ENCODE measurements at places on chromosomes 13 and 19.

DNA sequence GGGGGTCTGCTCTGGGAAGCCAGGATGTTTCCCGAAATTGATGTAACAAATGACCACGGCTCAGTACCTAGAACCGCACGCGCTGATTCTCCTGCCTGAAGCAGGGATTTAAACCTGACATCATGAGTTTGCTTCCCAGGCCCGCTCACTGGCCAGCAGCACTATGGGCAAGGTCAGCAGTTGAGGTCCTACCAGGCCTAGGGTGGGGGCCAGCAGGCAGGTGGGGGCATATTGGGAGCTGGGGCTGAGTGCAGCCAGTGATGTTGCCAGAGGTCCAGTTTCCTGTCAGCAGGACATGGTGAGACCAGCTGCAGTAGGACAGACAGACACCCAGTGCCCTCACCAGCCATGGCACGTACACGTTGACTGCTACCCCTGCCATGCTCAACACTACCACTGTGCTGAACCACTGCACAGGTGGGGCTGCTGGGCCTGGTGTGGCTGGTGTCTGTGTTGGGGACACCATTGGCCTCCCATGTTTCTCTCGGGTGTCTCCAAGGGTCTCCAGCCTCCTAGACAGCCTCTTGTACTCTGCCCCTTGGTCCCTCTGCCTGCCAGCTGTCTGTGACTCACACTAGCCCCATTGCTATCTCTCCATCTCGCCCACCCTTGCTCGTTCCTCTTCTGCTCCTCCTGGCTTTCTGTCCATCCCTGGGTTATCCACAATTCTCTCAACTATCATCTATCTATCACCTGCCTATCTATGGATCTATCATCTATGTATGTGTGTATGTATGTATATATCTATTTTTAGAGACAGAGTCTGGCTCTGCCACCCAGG is 1.1 kb upstream of the C19orf85 start:
- DNase-seq = no peak

DNA sequence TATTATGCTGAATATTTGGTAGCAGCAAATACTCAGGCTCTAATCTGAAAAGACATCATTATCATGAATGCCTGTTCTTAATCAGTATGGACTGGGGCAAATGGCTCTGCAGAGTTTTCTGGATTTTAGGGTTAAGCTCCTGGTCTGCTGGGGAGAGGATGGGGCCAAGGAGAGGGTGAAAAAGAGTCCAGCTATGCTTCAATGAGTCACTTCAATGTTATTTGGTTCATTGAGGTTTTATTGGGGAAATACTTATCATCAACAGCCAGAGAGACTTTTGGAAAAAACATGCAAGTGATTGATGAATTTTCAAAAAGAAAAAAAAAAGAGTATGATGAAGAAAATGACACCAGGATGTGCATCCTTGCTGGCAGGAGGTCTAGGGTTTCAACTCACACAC is 278.3 kb downstream of the UQCRFS1 start:
- no peak for DNase-seq

GRCh38 chr13:113077953-113078901 is 27.4 kb upstream of the F7 start:
- peak; percentile 66 for DNase-seq

DNA sequence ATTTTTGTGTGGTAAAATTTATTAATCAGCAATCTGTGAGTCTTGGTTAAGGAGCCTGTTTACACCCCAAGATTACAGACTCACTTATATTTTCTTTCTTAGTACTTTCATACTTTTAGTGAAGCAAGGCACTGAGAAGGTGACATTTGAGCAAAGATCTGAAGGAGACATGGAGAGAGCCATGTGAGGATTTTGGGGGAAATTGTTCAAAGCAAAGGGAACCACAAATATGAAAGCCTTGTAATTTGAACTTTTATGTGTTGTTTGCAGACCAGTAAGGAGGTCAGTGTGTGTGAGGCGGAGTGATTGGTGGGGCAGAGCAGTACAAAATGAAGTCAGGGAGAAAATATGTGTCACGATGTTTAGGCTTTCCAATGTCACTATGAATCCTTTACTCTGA is 140.7 kb upstream of the KLF12 start:
- DNase-seq = no peak

DNA sequence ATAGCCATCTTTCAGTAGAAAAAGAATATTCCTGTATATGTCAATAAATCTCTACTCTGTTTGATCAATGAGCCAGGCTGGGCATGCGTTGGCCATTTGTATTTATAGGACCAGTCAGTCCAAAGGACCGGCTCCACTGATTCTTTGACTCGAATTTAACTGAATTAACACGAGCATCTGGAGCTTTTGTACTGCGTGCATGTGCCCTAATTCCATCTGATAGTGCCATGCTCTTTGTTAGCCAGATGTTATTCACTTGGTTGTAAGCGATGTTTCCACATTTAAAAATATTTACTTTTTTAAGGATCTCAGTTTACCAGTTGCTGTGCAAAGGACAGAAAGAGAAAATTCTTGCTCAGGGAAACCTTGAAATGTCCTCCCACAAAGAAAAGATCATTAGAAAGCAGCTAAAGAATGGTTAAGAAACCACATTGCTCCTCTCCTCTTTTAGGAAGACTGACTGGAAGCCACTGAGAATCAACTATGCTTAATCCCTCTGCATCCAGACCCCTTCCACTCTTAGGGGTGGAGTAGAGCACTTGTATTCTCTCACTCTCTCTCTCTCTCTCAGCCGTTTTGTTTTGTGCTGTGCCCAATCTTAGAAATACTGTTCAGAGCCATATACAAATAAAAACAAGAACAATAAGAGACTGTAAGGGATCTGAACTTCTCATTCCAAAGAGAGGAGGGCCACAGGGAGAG is 165.8 kb downstream of the DCLK1 start:
- DNase-seq = no peak

DNA sequence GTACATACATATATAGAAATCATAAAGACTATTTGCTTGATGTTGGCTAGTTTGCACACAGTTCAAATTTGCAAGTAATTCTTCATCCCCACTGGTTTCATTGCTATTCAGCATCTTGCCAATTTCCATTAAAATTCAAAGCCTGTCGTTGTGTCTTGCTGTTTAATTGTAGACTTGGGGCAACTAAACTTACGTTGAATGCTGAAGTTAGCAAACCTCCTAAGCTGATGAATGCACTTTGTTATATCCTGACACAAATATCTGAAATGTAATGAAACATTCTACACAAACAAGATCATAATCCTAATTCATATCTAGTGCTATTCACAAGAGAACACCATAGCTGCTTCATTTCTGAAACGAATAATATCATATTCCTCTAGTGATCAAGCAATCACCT is 381.2 kb downstream of the ITGBL1 start:
- no peak for DNase-seq

GRCh38 chr13:26867451-26868091 is 107.0 kb upstream of the GPR12 start:
- peak; percentile 42 for DNase-seq

- no peak for DNase-seq
Measured at GRCh38 chr19:31353833-31354232, 4.6 kb upstream of the TSHZ3 start.

GRCh38 chr19:30547246-30547645 is 175.1 kb downstream of the ZNF536 start:
- no peak for DNase-seq

DNA sequence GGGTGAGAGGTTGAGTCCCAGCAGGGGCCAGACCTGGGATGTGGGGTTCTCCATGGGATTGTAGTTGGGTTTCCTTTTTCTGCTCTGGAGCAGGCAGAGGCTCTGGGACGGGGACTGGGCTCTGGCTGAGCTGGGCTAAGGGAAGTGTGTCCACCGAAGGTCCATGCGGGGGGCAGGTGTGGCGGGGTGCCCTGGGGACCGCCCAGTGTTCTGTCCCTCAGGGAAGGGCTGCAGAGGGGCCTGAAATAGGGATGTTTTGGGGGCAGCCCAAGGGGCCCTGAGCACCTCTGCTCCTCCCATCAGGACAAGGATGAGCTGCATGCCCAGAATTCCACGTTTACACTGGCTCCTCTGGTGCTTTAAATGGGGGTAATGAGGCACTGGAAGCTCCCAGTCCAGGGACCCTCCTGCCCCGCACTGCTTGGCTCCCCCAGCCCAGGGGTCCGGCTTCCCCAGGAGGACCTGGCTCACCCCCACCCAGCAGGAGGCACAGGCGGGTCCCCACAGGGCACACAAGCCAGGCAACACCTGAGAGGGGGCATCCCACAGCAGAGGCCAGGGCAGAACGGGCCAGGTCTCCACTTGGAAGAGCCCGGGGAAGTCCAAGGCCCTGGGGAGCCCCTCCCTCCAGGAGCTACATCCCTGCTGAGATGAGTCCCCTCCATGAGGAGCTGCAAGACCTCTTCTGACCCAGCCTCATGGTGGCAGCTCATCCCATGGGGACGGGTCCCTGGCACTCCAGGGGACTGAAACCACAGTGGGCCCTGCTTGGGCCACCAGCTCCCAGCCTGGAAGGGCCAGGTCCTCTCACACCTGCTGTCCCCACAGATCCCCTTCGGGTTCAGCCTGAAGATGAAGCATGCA is 14.7 kb upstream of the ZNF14 start:
- no peak for DNase-seq

DNA sequence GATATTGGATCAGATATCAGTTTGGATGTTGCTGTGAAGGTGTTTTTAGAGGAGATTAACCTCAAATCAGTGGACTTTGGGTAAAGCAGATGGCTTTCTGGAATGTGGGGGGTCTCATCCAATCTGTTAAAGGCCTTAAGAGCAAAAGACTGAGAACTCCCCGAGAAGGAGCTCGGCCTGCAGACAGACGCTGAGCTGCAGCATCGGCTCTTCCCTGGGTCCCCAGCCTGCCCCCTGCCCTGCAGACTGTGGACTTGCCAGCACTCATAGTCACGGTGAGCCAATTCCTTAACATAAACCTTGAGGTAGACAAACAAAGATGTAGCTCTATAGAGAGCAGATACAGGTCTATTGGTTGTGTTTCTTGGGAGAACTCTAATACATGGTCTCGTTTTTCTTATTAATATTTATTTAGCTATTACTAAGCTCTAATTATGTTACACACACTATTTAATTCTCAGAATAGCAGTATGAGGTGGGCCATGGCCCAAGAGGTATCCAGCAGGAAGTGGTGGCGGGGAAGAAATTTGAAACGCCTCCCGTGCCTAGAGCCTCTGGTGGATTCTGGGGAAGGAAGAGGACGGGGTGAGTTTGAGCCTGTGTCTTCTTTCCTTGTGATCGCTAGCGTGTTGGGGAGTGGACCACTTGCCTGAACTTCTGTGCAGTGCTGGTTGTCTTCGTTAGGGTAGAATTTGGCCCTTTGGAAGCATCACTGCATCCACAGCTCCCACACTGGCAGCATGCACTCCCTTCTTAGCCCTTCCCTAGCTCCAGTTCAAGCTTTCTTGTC is 305.3 kb downstream of the TEX29 start:
- no peak for DNase-seq

DNA sequence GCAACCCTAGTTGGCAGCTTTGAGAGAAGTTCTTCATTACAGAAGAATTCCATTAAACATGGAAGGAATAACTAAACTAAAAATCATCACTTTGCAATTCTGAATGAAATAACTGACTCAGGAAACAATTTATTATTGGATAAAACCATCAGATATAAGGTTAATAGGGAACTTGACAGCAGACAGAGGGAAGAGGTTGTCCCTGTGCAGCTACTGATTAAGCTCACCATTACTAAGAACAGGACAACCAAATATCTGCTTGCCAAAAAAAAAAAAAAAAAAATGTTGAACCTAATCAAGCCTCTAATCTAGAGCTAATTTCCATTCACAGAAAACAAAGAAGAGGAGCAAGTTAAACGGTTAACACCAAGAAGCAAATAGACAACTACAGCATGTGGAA is 12.8 kb downstream of the N4BP2L2 start:
- DNase-seq = no peak

DNA sequence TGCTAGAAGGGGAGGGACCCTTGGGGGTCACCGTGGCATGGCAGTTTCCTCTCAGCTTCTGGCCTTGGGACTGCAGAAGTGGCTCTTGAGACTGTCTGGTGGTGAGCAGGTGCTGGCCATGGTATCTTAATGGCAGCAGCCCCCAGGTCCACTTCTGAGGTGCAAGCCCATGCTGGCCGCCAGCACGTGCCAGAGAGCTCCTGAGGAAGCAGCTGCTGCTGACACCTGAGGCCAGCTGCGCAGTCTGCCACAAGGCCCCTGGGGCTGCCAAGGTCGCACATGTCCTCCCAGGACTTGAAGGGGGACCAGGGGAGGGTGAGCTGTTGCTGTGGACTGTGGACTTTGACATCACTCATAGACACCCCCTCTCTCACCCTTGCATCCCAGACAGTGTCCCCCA is 48.0 kb downstream of the NFIX start:
- no peak for DNase-seq

DNA sequence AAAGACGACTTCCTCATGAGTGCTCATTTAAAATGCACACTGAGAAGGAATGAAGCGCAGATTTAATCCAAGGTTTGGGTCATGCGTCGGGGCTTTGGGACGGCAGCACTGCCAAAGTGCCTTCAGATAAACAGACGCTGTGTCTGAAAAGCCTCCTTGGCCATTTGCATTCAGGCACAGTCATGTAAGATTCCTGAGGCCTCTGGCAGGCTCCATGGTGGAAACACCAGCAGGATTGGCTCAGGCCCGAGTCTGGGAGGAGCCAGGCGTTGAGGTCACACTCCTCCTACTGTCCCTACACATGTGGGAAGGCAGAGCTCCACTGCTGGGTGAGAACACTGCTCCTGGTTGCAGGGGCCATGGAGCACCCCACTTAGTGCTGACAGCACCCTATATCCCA is 113.3 kb upstream of the KL start:
- no peak for DNase-seq

- no peak for DNase-seq
Measured at GRCh38 chr19:10209315-10209714, 14.6 kb upstream of the DNMT1 start.

Measured in NCI-H1694 treated with DMSO at 0.1 percent for 48 hours (cell line).